Pancreas (tissue), 10 donors: ENCODE measurements at places on chromosomes 5 and 9. TPM values are rescaled to one million over a fixed set of nuclear protein-coding genes. Genes with fewer than 3 reads are reported as not detected.

- DNase-seq = no peak
- H3K4me3 ChIP-seq = no peak overlapping the region
- no peaks in the 10 kb centered on the region for H3K27me3 ChIP-seq
These were observed 187.3 kb downstream of the RAB3C start for GRCh38 chr5:58770136-58770535.

GRCh38 chr9:74036549-74037231 lies 460.4 kb upstream of the RORB start:
- H3K4me3 ChIP-seq = no peak overlapping the region
- no peak for DNase-seq
- no peaks in the 10 kb centered on the region for H3K27me3 ChIP-seq

DNA sequence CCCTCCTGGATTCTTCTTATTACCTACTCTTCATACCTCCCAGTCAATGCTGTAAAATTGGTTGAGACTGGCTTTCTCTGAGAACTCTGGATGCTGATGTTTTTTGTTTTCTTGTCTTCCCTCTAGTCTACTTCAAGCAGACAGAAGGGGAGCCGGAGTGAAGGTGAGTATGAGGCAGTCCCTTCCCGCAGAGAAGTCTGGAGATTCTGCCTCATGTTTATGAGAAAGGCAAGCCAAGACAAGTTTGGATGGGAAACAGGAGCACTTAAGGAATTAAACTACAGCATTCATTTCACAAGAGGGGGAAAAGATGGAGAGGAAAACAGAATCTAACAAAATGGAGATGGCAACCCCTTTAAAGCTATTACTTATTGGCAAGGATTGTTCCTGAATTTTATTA lies 246.1 kb downstream of the TRIM32 start:
- H3K36me3 ChIP-seq = no peaks in the 10 kb centered on the region
- DNase-seq = no peak
- no peaks in the 10 kb centered on the region for H3K27me3 ChIP-seq
- H3K4me3 ChIP-seq = no peak overlapping the region
- H3K4me1 ChIP-seq = no peaks in the 10 kb centered on the region

DNA sequence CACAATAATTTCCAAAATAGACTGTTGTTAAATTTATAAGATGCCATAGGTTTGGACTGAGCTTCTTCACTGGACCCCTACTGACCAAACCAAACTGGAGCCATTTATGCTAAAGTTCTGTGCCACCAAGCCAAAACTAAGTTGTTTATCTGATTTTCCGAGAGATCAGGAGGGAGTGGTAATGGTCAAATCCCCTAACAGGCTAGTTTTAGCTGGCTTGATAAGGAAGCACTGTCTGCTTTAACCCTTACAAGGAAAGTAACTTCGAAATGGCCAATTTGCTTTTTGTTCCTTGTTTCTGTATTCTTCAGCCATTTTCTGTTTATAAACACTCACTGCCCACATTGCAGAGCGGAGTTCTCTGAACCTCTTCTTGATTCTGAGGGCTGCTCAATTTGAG lies 246.8 kb upstream of the TUT7 start:
- DNase-seq = no peak
- peaks cover 6% of the 10 kb centered on the region for H3K4me1 ChIP-seq
- no peaks in the 10 kb centered on the region for H3K36me3 ChIP-seq

DNA sequence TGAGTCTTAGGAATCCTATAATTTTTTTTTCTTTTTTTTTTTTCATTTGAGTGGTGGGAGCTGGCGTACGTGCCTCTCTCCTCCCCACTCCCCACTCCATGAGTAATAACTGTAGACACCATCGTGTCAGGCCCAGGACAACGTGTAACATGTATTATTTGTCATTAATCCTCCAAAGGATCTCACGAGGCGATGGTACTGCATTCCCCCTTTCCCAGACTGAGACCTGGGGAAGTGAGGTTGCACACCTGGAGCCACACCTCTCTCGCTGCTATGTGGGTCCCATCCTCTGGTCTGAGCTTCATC lies 6.1 kb upstream of the IER5L start:
- H3K4me3 ChIP-seq = no peak overlapping the region
- no peaks in the 10 kb centered on the region for H3K4me1 ChIP-seq
- no peaks in the 10 kb centered on the region for H3K36me3 ChIP-seq
- H3K27ac ChIP-seq = no peak overlapping the region
- DNase-seq = no peak
- H3K27me3 ChIP-seq = no peaks in the 10 kb centered on the region

GRCh38 chr5:66872736-66873331 lies 276.6 kb downstream of the MAST4 start:
- H3K27ac ChIP-seq = no peak overlapping the region
- no peak overlapping the region for H3K4me3 ChIP-seq
- no peaks in the 10 kb centered on the region for H3K27me3 ChIP-seq
- no peaks in the 10 kb centered on the region for H3K36me3 ChIP-seq

DNA sequence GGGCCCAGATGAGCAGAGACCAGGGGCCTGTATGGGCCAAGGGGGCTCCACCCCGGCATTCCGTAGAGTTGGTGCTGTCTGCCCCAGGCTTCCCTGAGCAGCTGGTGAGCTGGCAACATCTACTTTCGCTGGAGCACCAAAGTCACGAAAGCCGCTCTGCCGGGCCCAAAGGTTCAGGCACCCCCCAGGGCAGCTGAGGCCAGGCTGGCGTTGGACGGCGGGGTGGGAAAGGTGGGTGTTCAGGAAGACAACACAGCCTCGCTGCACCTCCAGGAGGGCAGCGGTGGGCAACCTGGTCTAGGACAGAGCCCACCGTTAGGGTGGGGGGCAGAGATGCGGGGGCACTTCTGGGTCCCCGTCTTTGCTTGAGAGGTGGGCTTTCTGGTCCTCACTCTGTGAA lies 30.1 kb upstream of the TMEM250 start:
- no peak overlapping the region for H3K4me3 ChIP-seq
- no peaks in the 10 kb centered on the region for H3K4me1 ChIP-seq
- DNase-seq = no peak
- H3K27me3 ChIP-seq = no peaks in the 10 kb centered on the region

The NUTM2F gene
- not detected for total RNA-seq

The ABO gene
- total RNA-seq = 5.7 TPM

The PRSS3 gene
- 5,109 TPM for total RNA-seq

The TMEM252 gene
- not detected for total RNA-seq
